Stimulated activated CD8-positive, alpha-beta memory T cell treated with anti-CD3 and anti-CD28 coated beads, Interleukin-2, amount 100 ng/mL, for 1 hour (primary cell): ENCODE measurements at places on chromosomes 1 and 21.

- DNase-seq, result no peak
These were observed 5.5 kb upstream of the RNF223 start for GRCh38 chr1:1079408-1080121.

- no peak for DNase-seq
These were observed 303.3 kb upstream of the DEPDC1 start for GRCh38 chr1:68800182-68800581.

DNA sequence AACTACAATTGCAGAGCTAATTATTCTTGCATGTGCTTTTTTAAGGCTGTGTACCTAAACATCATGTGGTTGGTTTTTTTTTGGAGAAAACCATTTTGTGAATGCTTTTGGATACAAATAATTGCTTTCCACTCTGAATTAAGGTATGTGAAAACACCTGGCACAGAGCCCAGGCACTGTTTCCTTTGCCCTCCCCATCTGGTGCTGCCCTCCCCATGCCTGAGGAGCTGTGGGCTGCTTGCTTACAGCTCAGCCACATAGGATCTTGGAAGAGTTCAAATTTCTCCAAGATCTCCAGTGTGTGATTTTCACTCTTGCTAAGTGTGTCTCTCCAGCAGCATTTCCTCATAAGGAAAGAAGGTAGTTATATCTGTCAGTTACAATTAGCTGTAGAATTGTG, 27.8 kb downstream of the DNM3 start:
- DNase-seq, result no peak

DNA sequence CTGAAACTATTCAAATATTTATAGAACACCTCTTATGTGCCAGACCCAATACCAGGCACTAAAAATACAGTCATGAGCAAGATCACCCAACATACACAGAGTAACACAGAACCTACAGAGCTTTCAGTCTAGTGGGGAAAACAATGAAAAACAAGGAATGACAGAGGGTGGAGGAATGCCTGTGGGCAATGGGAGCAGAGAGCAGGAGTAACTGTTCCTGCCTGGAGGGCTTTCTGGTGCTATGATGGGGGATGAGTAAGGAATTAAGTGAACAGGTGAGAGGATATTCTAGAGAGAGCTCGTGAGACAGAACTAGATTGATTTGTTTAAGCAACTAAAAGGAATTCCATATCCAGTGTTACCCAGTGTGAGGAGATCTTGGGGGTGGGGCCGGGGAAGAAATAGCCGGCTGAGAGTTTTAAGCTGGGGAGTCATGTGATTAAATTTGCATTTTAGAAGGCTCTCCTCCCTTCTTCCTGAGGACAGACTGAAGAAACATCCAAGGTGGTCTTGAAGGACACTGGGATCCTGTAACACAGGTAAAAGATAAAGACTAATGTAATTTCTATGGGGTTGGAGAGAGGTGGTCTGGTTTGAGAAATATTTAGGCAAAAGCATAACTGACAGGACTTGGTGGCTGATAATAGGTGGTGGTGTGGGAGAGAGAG, 2.1 kb upstream of the CD53 start:
- no peak for DNase-seq

DNA sequence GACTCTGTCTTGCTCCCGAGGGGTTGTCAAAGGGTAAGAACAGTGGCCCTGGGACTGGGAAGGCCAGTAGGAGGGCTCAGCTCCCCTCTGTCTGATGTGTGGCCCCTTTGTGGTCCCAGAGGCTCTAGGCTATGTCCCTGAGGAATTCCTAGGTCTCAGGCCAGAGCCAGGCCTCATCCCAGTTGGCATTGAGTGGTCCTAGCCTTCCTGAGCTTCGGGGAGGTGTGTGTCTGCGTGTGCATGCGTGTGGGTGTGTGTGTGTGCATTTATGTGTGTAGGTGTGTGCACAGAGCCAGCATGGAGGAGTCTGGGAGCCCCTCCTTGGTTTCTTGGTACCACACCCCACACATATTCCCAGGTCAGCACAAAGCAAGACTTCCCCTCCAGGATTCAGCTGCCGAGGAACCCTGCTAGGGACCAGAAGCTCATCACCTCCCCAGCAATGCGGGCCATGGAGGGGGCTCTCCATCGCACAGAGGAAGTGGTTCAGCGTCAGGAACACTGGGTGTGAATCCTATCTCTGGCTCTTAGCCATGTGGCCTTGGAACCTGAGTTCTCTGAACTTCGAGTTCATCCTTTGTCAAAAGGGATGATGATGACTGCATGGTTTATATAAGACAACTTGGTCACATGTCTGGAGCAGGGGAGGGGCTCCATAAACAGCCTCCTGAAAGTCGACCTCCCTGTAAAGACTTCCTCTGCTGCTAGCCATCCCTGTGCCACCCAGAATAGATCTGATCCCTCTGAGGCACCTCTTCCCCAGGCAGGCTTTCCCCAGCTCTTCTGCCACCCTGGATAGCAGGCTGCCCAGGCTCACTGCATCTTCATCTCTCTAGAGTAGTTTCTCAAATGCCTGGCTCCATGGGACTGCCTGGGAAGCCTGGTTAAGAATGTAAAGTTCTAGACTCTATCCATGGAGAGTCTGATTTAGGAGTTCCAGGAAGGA, 8.3 kb upstream of the EPS8L3 start:
- no peak for DNase-seq

- DNase-seq, result no peak
These were observed 105.0 kb downstream of the KIAA0319L start for GRCh38 chr1:35452106-35452774.
